ENCODE measurements at places on chromosomes 16 and 17. TPM values are rescaled to one million over a fixed set of nuclear protein-coding genes. Genes with fewer than 3 reads are reported as not detected.

GRCh38 chr17:61605692-61606091 is 14.7 kb upstream of the NACA2 start:
- DNase-seq: no peak

EME1 gene
- total RNA-seq: not detected

DNA sequence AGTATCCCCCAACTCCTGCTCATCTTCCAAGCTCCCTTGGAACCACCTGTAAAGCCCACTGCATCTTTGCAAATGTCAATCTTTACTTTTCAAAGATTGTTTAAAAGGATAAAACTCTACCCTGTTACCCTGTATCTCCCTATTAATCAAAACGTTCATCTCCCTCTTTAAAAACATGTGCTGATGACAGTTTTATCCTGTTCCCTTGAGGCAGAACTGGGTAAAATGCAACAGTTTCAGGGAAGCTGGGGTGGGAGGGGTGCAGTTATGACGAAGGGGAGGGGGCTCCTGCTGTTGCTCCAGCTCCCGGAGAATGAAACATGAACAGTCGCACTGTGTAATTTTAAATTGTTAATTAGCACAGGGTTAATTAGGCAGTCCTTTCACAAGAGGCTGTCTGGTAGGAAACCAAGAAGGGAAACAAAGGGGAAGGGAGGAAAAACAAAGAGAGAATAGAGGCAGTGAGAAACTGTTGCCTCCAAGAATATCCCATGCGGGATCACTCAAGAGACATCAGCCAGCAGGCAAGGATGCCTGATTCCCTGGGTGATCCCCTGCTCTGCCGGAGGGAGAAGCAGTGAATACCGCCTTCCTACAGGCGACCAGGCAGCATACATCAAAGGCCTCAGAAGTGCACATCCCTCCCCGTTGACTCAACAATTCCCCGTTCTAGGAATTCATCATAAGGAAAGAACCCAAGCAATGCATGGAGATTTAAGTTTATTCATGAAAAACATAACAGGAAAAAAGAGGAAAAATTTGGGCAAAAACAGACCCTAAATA is 84.2 kb downstream of the ZFHX3 start:
- no peak for DNase-seq

GAS7 gene
- total RNA-seq: 22.2 TPM

GRCh38 chr16:64626776-64627175 is 495.1 kb downstream of the CDH11 start:
- DNase-seq: peak; percentile 0

- DNase-seq: no peak
These were observed 121.9 kb downstream of the USP31 start for GRCh38 chr16:23027386-23027785.

DNA sequence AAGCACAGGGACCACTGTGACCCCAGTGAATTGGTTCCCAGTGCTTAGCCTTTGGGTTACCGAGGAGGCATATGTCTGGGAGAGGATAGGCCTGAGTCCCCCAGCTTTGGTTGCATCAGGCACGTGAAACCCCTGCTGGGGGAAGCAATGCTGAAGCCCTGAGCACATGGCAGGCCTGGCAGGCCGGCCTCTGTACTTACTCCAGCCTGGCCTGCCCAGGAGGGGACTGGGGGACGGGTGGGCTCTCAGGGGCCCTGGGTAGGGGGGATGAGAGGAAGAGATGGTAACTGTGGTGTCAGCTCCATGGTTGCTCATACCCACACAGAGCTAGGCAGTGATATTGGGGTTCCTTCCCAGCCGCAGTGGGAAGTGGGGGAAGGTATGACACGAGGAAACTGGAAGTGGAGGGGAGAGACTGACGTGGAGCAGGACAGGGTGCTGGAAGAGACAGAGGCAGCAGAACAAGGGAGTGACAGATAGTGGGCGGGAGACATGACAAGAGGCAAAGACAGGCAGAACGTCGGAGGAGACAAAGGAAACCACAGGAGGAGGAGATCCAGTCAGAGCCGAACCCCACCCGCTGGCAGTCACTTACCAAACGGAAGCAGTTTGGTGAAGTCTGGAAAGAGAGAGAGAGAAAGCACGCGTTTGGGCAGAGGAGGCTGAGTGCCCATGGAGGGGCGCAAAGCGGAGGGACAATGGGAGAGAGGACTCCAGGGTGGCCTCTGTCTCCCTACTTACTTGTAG is 9.1 kb downstream of the TMEM208 start:
- no peak for DNase-seq

DNA sequence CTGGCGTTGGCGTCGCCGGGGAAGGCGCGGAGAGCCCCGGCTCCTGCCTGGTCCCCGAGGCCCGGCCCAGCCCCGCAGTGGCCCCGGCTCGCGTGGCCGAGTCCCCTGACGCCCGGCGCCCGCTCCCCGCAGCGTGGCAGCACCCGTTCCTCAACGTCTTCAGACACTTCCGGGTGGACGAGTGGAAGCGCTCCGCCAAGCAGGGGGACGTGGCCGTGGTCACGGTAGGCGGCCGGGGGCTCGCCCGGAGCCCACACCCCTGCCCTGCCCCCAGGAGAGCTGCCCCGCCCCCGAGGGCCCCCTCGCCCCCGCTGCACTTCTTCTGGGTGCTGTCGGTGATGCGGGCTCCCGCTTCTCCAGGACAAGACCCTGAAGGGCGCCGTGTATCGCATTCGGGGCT is 466 bp downstream of the WDR90 start:
- DNase-seq: no peak

- DNase-seq: no peak
These were observed 1.1 kb downstream of the IL21R start for GRCh38 chr16:27402964-27403600.

FA2H gene
- not detected for total RNA-seq

DNA sequence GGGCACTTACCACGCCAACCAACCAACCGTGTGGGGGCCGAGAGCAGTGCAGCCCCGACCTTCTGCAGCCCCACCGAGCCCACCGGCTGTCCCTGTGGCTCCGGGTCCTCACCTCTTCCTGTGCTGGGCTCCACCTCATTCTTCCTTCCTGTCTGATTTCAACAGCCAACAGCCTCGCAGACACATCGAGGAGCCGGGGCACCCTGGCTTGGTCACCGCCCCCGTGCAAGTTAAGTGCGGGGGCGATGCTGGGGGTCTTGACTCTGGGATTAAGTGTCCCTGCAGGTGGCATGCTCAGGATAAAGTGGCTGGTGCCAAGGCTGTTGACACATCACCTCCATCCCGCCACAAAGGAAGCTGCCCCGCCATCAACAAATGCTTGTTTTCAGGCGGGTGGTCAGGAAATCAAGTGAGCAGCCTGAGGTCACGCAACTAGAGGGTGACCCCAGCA is at the start of gene NLRC3:
NLRC3 (minus strand) TSS at position 102 of the 451 bp plus-strand sequence. CDS start 12,367 bp downstream, outside the sequence.
- no peak for DNase-seq

HSD17B1 gene
- 4.7 TPM for total RNA-seq

KRT25 gene
- not detected for total RNA-seq

- DNase-seq: no peak
These were observed 20.8 kb downstream of the UBE2G1 start for GRCh38 chr17:4345581-4346252.

FOXC2 gene
- not detected for total RNA-seq

GRCh38 chr17:57490111-57490845 is 234.0 kb downstream of the MSI2 start:
- peak; percentile 55 for DNase-seq

DNA sequence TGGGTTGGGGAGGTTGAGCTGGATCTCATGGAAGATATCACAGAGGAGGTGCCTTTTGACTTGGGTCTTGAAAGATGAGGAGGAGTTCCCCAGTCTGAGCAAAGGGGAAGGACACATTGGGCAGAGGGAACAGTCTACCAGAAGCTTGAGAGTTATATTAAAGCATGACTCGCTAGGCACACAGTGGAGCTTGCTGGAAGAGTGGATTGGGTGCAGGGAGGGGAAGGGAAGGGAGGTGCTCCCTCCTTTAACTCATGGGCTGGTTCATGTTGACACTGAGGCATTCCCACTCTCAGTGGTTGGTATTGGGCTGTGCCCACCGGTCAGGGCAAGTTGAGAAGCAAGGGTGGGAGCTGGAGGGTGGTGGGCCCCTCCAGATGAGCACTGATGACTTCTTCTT is 5.9 kb downstream of the TMEM98 start:
- no peak for DNase-seq

TMEM235 gene
- total RNA-seq: not detected

GRCh38 chr17:28811651-28812090 is 30.9 kb downstream of the FAM222B start:
- DNase-seq: peak; percentile 24

- no peak for DNase-seq
These were observed 85.6 kb downstream of the NDE1 start for GRCh38 chr16:15735610-15736009.

- DNase-seq: peak; percentile 47
These were observed 17.0 kb downstream of the MYL4 start for GRCh38 chr17:47225911-47226688.

GRCh38 chr16:83110269-83110668 is 483.5 kb downstream of the CDH13 start:
- DNase-seq: no peak

DNA sequence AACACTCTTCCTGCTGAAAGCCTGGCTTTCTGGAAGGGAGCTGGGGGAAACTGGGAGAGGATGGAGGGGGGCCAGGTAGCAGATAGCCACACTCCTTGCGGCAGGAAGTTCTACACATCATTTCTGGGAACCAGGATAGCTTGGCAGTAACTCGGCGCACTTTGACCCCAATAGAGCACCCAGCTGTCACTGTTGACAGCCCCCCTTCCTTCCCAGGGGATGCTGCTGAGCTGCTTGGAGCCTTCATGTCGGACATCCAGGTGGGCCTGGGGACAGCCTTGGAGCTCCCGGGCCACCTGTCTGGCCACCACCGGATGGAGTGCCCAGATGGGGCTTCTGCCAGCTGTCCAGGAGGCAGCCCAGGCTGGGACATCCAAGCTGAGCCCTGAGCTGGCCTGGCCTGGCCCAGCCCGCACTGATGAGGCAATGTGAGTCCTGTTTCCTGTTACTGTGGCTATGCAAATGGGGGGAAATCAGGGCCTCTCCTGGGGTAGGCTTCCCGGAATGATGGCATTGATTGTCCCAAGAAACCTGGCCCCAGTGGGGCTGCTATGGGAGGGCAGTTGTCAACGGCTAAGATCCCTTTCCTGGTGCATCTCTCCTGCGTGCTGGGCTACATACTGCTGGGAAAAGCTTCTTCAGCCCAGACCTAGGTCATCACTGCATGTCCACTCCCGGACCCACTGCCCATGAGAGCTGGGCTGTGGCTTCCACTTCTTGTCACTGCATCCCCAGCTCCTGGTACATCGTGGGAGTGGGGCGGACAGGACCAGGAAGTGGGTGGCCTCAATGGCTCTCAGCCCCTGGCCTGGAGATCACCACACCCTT is 50.0 kb downstream of the SOCS1 start:
- DNase-seq: no peak

- DNase-seq: no peak
These were observed 7.0 kb downstream of the DOC2A start for GRCh38 chr16:30003670-30004423.

ZP2 gene
- total RNA-seq: not detected

DNA sequence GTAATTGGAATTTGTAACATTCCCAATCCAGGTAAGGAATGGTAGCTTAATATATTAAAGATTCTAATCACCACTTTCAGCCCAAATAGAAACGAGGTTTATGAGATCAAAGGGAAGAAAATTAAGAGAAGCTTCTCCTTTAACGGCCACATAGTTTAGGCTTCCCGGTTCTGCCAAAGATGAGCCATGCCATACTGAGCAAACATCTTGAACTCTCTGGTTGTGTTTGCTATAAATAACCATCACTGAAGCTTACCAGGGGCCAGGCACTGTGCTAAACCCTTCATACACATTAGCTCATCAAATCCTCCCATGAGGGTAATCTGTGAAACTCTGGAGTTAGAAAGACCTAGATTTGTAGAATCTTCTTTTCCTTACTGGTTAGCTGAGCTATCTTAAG is 2.8 kb downstream of the MYH11 start:
- DNase-seq: no peak

DNA sequence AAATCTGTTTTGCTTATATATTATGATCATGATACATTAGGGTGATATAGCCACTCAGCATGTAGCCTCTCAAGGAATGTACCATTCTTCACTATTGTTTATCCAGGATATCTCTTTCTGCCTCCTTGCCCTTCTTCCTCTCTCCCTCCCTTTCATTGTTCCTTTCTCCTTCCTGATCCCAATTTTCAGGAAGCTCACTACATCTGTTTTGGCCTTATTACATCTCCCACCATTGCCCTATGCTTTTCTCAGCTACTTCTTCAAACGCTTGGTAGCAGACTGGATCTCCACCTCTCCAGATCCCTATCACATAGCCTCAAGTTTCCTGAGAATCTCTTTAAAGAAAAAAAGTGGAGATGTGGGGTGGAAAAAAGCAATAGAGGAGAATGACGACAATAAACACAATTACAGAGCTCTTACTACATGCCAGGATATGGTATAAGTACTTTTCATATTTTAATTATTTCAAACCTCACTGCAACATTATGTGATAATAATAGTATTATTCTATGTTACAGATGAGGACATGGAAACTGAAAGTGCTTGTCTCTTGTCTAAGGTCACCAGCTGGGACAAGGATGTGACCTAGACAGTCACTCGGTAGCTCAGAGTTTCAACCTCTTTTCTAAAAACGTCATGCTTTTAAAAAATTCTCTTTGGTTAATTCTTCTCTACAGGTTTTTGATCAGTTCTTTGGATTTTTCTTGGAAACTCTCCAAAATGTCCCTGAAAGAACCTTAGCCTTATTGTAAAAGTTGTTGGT is 959.1 kb downstream of the CDH11 start:
- no peak for DNase-seq

OSGIN1 gene
- total RNA-seq: 6.6 TPM

SLC52A1 gene
- total RNA-seq: 0.25 TPM

TBC1D3K gene
- total RNA-seq: not detected

- DNase-seq: no peak
These were observed 241 bp downstream of the DRC3 start for GRCh38 chr17:17972952-17973254.

DNA sequence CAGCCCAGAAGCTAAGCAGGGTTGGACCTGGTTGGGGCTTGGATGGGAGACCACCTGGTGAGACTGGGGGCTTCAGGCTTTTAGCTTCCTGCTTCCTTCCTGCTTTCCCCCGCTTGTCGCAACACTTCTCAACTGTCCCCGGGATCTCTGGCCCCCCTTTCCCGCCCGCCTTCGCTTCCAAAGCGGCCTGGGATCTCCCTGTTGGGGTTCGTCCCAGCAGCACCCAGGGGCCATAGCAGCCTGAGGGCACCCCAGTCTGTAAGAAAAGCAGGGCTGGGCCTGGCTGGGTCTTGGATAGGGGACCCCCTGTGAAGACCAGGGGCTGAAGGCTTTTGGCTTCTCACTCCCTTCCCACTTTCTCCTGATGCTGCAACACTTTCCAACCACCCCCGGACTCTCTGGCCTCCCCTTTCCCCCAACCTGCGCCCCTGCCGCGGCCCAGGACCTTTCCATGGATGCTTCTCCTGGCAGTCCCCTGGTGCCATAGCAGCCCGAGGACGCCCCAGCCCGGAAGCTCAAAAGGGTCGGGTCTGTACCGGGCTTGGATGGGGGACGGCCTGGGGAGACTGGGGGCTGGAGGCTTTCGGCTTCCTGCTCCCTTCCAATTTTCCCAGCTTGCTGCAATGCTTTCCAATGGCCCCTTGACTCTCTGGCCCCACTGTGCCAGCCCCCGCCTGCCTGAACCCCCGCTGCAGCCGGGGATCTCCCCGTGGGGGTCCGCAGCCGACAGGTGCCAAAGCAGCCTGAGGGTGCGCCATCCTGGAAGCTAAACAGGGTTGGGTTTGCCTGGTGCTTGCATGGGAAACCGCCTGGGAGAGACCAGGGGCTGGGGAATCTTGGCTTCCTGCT is 2276.2 kb downstream of the TP53TG3F start:
- no peak for DNase-seq

Measured in fibroblast of the aortic adventitia (primary cell).